ENCODE measurements at places on chromosomes 3 and 15.

- no peak for DNase-seq
Observed at GRCh38 chr3:173221010-173221409, 80.0 kb upstream of the SPATA16 start.

DNA sequence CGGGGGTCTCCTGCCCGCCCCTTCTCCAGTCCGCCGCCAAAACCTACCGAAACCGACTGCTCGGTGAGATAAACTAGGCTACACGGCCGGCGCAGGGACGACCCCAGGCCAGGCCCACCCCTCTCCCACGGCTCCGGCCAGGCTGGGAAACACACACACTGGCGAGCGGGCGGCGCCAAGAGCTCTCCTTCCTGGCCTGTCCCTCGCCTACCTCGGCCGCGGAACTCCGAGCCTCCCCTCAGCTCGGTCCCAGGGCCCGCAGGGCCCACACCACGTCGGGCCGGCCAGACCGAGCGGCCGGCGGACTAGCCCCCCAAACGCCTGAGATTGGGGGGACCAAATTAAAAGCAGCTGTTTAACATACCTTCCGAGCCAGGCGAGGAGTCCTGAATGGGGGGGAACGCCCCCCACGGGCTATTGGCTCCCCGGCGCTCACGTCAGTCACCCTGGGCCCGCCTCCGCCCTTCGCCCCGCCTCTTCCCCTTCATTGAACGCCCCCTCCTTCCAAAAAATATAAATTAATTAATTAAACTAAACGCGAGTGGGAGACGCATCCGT lies 4.0 kb upstream of the SIN3A start:
- DNase-seq = peak; percentile 82

DNA sequence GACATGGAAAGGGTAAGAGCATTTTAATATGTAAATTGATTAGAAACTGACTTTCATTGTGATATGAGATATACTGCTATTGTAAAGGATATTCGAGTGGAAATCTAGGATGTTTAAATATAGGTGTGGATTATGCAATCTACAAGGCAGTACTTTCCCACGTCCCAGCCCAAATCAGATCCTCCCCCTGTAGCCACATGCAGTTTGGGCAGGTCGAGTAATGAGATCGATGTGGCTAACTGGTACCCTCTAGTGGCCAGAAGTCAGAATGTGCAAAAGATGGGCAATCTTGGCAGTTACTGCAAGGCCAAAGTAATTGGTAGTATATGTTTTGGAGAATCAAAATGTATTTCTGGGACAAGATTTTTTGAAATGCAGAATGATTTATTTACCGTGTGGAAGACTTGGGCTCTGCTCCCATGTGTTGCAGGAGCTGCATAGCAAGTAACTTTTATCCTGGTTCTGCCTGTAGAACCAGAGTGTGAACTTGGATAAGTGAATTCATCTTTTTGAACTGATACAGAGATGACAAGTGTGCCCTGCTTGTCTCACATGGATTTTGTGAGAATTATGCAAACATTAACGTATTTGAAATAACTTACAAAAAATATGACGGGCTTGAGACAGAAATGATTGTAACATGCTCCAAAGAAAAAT lies 94.5 kb upstream of the ADAMTSL3 start:
- peak; percentile 76 for DNase-seq

DNA sequence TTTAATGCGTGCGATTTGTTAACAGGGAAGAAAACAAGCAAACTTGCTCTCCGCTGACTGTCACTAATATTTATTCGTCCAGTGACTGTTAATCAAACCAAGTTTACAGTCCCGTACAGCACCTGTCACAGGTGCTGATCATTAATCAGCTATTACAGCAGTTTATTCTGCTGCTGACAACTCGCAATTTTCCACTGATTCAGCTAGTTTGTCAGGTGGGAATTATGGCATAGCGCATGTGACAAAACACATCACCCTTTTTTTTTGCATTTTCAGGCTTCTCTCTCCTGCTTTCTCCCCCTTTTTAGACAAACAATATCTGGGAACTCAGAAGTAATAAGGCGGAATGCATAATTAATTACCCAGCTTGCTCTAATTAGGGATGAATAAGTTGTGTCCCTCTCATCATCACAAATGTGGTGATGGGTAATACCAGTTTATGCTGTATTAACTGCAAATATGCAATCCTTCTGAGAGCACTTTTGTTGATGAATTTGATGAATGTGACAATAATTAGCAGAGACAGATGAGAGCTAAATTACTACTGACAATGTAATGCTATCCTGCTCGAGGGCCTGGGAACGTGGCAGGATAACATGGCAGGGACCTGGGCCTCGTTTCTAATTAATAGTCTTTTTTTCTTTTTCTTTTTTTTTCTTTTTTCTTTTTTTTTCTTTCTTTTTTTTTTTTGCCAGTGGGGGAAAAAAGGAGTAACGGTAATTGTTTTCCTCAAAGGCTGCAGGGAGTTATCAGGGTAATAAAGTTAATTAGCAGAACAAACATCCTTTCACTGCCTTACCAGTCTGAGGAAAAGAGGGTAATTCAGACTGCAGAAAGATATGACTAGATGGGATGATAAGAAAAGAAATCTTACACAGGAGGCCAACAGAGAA lies 150.3 kb upstream of the SOX2 start:
- no peak for DNase-seq

DNA sequence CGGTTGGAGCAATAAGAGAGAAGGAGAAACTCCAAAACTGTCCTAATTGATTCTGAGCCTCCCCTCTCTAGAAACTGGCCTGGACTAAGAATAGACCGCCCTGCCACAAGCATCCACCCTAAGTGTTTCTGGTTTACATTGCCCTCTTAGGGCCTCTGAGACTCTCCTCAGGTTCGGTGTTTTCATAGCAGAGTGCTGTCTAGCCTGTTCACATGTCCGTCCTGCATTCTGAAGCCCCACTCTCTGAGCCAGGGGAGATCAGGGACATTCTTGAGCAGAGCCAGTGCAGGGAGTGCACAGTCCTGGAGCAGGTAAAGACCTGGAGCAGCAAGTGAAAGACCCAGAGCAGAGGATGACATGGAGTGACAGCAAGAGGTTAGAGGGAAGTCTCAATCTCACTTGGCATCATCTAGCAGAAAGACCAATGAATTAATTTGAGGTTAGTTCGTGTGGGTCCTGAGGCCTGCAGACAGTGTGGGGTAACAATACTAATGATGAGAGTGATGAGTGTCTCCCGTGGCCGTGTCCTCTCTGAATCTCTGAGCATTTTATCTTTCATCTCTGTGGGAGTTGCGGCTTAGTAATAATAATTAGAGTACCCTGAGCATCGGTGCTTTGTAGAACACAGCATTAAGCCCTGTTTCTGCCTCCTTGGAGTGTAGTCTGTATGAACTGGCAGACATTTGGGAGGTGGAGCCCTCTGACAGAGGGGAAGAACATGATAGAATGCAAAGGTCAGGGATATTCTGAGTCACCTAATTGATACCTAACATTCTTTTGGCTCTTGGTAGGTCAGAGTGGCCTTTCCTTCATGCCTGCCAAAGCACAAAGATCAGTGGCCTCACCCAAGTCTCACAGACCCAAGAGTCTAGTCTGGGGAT lies 24.6 kb downstream of the MAPKBP1 start:
- DNase-seq = no peak

DNA sequence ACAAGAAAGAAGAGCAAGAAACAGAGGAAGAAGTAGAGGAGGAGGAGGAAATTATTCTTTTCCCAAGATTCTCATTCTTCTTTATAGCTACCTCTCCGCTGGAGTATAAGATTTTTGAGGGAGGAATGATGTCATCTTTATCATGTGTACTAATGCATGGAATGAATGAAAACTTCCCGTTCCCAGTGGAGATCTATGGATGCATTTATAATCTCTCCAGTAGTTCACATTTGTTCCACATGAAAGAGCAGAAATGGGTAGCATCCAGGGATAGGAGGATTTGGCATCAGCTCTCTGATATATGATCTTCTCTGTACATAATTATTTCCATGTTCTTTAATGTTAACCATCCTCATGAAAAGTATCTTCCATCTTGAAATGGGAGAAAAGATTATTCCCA lies 244.4 kb downstream of the ADAMTSL3 start:
- no peak for DNase-seq

DNA sequence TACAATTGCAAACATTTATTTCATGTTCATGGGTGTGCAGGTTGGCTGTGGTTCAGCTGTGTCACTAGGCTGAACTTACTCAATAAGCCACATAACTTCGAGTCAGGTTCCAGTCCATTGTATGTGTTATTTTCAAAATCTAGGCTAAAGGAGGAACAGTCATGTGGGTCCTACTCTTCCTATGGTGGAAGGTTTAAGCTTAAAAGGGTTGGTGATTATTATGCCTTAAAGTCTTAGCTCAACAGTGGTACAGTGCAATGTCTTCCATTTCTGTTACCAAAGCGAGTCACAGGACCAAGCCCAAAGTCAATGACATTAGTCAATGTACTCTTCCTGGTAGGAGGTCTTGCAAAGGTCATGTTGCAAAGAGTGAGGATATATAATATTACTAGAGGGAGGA lies 78.2 kb downstream of the ATG7 start:
- no peak for DNase-seq

DNA sequence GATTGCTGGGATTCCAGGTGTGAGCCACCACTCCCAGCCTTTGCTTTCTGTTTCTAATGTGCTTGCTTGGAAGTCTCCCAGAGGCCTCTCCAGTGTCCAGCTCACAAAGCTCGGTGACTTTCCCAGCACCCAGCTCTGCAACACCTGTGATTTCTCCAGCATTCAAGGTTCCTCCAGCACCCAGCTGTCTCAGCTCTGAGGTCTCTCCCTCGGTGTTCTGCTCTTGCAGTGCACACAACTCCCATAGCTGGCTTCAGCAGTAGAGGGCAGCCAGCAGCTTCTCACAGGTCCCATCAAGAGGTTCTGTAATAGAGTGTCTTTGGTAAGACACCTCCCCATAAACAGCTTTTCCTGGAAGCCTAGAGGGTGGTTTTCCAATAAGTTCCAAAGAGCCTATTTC lies 75.1 kb downstream of the GRM7 start:
- peak; percentile 1 for DNase-seq

GRCh38 chr3:27354161-27354560 lies 15.0 kb downstream of the NEK10 start:
- DNase-seq = no peak

GRCh38 chr3:146499701-146500100 lies 30.3 kb upstream of the PLSCR2 start:
- DNase-seq = no peak

DNA sequence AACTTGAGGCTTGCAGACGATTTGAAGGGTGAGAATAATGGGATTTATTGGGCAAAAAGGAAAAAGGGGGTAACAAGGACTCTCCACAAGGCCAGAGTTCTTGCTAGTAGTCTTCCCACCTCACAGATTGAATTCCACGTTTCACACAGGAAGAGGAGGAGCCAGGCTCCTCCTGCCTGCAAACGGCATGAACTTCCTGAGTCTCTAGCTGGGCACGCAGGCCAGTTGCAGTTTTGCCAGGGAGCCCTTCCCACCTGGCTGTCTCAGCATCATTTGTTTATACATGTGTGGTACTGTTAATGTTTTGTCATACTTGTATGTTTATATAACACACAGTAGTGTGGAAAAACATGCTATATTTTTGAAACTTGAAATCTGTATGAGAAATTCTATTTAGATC lies 155.0 kb downstream of the NLGN1 start:
- DNase-seq = no peak

DNA sequence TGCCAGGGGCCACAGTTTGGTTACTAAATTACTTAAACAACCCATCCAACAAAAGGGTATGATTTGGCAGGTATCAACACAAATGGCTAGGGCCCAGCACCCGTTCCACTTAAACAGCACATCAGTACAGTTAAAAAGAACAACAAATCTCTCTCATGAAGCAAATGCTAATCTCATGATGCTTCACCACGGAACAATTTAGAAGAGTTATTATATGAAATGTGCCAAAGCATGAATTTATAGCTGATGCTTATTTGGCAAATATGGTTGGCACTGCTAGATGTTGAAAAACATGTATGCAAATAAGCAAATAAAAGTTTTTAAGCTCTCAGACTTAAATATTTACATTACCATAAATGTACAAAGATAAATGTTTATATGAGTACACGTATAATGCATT lies 2.3 kb downstream of the PEAK1 start:
- no peak for DNase-seq

DNA sequence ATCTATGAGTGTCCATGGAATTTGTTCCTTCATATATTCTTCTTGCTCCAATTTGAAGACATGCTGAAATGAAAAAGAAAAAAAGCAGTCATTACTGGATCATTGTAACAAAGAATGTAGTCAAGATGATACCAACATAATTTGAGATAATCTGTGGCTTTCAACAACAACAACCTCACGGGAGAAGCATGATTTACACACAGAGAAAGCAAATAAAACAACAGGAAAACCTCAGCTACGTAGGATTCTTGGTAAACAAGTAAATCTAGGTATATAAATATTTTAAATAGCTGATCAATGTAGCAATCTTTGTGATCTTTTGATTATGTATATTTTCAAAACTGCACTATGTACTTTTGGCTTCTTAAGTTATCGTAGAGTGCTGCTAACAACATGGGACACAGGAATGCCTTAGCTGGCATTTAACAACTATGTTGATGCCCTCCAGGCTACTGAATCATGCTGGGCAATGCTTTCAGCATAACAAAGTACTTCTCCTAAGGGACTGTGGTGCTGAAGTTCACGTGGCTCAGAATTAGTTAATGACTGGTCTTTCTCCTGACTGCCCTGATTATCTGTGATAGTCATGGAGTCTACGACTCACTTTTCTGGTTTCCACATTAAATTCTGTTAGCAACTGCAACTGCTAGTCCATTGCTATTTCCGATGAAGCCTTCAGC lies 96.5 kb upstream of the MYO5C start:
- no peak for DNase-seq

DNA sequence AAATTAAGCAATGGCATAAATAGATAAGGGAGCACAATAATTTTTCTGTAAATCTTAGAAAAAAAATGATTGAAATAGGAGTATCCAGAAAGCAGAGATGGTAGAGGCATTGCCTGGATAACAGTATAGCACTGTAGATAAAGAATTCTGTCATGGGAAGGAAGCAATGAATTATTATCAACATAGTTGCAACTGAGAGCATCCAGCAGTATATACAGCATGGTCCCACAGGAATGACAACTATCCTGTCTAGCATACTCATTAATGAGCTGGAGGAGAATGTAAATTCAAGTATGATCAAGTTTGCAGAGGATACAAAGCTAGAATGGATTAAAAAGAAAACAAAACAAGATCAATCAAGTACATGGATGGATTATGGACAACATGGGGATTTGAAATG lies 90.8 kb downstream of the DPH6 start:
- no peak for DNase-seq

- no peak for DNase-seq
Observed at GRCh38 chr15:97678656-97679055, 281.8 kb upstream of the ARRDC4 start.

DNA sequence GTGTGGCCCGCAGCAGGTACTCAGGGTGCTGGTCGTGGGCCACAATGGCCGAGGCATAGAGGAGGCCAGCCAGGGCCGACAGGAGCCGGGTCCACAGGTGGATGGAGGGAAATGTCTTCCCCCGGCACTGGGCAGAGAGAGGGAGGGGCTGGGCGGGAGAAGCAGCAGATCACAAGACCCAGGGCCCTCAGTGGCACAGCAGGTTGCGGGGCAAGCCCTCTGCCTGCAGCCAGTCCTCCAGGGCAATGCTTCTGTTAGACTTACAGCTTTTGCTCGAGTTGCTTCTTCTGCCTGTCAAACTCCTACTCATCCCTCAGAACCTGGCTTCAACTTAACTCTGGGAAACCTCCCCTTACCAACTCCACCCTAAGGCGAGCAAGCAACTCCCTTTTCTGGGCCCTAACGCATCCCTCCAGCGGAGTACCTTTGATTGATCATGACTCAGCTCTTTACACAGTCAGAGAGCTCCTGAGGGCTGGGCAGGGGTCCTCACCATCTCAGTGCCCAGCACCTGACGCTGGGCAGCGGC lies 16.0 kb downstream of the TMEM44 start:
- DNase-seq = no peak

- peak; percentile 18 for DNase-seq
Observed at GRCh38 chr3:10322352-10322710, 1.4 kb upstream of the SEC13 start.

Data from lung microvascular endothelial cell (primary cell).